Endothelial cell of umbilical vein (primary cell): ENCODE measurements at places on chromosomes 11 and 22. TPM values are rescaled to one million over a fixed set of nuclear protein-coding genes. Genes with fewer than 3 reads are reported as not detected.

The TRIM49 gene
- not detected in 2 replicates for total RNA-seq

The MPZL3 gene
- 7.0 and 7.1 TPM in 2 replicates for total RNA-seq

The NLRP14 gene
- 0.24 and 0.35 TPM in 2 replicates for total RNA-seq

The GLYATL1 gene
- not detected in 2 replicates for total RNA-seq

The MISFA gene
- 2.8 and 3.6 TPM in 2 replicates for total RNA-seq

The HIKESHI gene
- total RNA-seq = 38.7 and 40.2 TPM in 2 replicates

The HBD gene
- total RNA-seq = not detected in 2 replicates

The RASL10A gene
- 1.3 and 1.9 TPM in 2 replicates for total RNA-seq

The NAALAD2 gene
- 1.1 and 1.8 TPM in 2 replicates for total RNA-seq

The MYOD1 gene
- not detected in 2 replicates for total RNA-seq

The HTR3B gene
- total RNA-seq = not detected in 2 replicates

The LRP5 gene
- 44.3 and 51.8 TPM in 2 replicates for total RNA-seq

The TMEM126A gene
- total RNA-seq = 35.3 and 40.8 TPM in 2 replicates

The RCOR2 gene
- 0.13 and 1.7 TPM in 2 replicates for total RNA-seq

The IFITM5 gene
- total RNA-seq = not detected in 2 replicates

The YPEL1 gene
- total RNA-seq = 6.2 and 6.5 TPM in 2 replicates

The INPP5J gene
- 0.49 and 0.65 TPM in 2 replicates for total RNA-seq

The SLC5A4 gene
- 1.5 and 1.6 TPM in 2 replicates for total RNA-seq

The CCDC73 gene
- not detected in 2 replicates for total RNA-seq

The P2RY2 gene
- 4.4 and 5.6 TPM in 2 replicates for total RNA-seq

The LMNTD2 gene
- total RNA-seq = 1.8 and 2.1 TPM in 2 replicates

The RTN4RL2 gene
- total RNA-seq = 0.83 and 1.3 TPM in 2 replicates

The VPREB3 gene
- not detected in 2 replicates for total RNA-seq

The POU2AF2 gene
- not detected in 2 replicates for total RNA-seq

The LRRC56 gene
- 0.55 and 0.90 TPM in 2 replicates for total RNA-seq

The RHOG gene
- 59.6 and 69.0 TPM in 2 replicates for total RNA-seq

The BBOX1 gene
- total RNA-seq = not detected in 2 replicates

The FAM180B gene
- not detected in 2 replicates for total RNA-seq

The GLYAT gene
- not detected in 2 replicates for total RNA-seq

The BEST1 gene
- total RNA-seq = 0.21 TPM in 1 of 2 replicates, not detected in the other

The OR5I1 gene
- not detected in 2 replicates for total RNA-seq

The APOL4 gene
- total RNA-seq = 0.97 and 2.6 TPM in 2 replicates

The FAM181B gene
- total RNA-seq = not detected in 2 replicates

The IGF2 gene
- total RNA-seq = 21.0 and 34.1 TPM in 2 replicates

The C1QTNF5 gene
- total RNA-seq = 126 and 130 TPM in 2 replicates

The MUC5B gene
- not detected in 2 replicates for total RNA-seq
